T-helper 17 cell (primary cell): ENCODE measurements at places on chromosomes 7 and 10. TPM values are rescaled to one million over a fixed set of nuclear protein-coding genes. Genes with fewer than 3 reads are reported as not detected.

Gene AP5Z1
- total RNA-seq: 87.6 TPM

Gene TWIST1
- total RNA-seq: not detected

Gene EFCAB10
- 1.5 TPM for total RNA-seq

Gene TSPAN33
- 3.8 TPM for total RNA-seq

Gene IKZF1
- total RNA-seq: 301 TPM

Gene MYPN
- not detected for total RNA-seq

Gene CCL24
- not detected for total RNA-seq

Gene IPMK
- total RNA-seq: 3.5 TPM

Gene AKR1D1
- not detected for total RNA-seq

Gene MAGI2
- total RNA-seq: 0.73 TPM

Gene PLXDC2
- total RNA-seq: 3.0 TPM

Gene GAD2
- total RNA-seq: not detected

Gene CNTNAP2
- total RNA-seq: 0.37 TPM

Gene PNLIPRP2
- not detected for total RNA-seq

Gene STX1A
- total RNA-seq: 18.4 TPM

Gene GDF2
- not detected for total RNA-seq

Gene MRLN
- total RNA-seq: not detected

Gene DGKB
- total RNA-seq: not detected

Gene NUTM2E
- not detected for total RNA-seq

Gene LIMK1
- 13.2 TPM for total RNA-seq

Gene SUN3
- total RNA-seq: not detected

Gene SNCG
- total RNA-seq: not detected

Gene PAX4
- total RNA-seq: not detected

Gene PRKCQ
- 70.0 TPM for total RNA-seq

Gene TMEM178B
- 0.90 TPM for total RNA-seq

Gene PHYH
- 10.9 TPM for total RNA-seq
